ENCODE measurements at places on chromosomes 2 and 18.

- no peak for DNase-seq
Observed at GRCh38 chr2:239814116-239814860, 210.9 kb downstream of the NDUFA10 start.

- DNase-seq, result peak; percentile 69
Observed at GRCh38 chr2:127661949-127662510, 13.3 kb downstream of the LIMS2 start.

DNA sequence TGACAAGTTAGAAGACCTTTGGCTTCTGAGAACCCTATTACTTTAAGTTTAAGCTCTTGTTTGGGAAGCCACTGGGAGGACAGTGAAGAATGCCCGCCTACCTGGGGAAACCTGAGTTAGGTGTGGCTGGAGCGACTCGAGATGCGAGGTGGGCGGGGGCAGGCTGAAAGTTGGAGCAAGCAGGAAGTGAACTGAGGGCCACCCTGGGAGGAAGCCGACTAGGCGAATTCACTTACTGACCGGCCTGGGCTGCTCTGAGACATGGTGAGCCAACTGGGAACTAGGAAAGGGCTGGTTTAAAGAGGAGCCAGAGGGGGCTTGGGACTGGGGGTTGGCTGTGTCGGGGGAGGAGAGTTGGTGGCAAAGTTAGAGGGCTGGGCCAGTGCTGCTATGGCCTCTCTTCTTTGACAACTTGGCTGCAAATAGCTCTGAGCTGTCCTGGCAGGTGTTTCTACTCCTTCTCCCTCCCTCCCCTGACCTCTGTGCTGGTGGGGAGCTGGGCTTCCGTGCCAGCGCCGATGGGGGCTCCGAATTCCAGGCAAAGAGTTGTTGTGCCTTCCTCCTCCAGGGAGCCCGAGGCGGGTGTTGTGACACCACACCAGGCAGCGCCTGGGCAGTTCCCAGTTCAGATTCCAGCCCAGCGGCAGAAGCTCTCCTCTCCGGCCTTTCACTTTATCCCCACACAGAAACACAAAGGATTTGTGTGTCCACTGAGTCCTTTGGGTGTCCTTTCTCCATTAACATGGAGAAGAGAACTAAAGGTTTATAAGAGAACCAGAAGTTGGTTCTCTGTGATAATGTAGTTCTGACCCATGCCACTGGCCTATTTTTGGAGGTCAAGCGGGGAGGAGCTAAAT lies at the start of gene VAMP8:
VAMP8 (plus strand) TSS at position 201 of the 857 bp plus-strand sequence; CDS start at position 262, 61 bp downstream.
- DNase-seq, result peak; percentile 79

DNA sequence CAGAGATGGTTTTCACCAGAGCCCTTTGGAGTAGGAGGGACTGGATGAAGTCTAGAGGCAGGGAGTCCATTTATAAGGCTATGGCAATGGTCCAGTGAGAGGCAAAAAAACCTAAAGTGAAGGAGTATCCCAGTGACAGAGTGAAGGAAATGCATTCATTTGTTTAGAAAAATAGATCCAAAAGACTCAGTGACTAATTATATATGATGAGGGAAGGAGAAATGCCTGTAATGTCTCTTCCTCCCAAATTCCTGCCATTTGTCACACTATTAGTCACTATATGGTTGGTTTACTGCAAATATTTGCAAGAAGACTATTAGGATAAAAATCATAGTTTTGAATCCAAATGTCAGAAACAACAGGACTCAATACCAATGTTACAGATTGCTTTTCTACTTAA lies 104.2 kb downstream of the ZNF521 start:
- DNase-seq, result no peak

- no peak for DNase-seq
Observed at GRCh38 chr2:149877913-149878312, 290.3 kb upstream of the MMADHC start.

DNA sequence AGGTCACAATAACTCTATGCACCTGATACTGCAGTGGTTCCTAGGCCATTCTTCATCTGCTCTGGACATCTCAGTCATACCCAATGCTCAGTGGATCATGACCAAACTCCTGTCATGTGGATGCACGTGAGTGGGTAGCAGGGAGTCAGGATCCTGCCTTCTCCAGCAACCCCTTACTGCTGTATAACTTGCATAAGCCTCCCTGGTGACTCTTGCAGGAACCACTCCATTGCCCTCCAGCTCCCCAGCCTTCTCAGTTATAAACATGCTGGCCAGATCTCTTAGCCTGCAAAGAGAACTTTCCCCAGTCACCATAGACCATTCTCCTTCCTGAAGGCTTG lies 98.6 kb upstream of the ZNF397 start:
- no peak for DNase-seq

DNA sequence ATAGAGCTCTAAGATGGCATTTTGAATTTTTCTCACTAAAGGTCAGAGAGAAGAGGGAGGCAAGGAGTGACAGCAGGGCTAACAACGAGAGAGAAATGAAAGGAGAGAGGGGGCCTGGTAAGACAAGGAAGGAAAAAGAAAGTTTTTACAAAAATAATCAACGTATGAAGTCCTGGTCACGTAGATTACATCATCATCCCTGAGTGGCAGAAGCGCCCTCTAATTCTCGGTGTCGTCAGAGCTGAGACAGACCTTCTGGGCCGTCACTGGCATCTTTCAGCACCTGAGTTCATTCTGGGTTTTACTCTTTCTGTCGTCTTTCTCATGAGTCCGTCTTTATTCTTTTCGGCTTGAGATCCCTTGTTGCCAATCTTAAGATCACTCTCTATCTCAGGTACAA lies 329.8 kb downstream of the ALK start:
- no peak for DNase-seq

DNA sequence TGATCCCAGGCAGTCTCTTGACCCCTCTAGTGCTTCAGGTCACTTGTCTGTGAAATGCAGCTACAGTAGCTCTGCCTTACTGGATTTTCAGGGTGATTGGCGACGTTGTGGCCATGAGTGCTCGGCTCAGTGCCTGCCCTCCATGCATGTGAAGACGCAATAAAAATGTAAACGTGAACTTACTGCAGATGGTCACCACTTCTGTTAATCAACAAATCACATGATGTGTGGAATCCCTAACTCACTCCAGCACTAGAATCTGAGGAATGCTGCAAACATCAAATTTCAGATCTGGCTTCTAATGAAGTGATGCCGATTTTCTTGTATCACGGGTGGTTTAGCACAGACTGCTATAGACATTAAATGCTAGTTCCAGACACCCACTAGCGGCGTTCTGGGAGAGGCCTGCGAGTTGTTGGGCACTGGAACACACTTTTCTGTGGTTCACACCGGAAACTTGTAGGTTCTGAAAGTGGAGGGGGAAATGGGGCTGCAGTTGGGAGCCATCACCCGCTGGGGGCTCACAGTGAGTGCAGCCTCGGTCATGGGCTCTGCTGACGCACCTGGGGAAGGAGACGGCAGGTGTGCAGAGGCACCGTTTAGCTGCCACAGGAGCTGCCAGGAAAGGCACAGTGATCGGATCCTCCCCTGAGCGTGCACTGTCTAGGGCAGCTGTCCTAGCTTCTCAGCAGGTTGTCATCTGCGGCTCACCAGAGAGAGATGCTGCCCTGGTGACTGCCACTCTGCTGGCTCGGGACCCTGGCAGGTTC lies 6.5 kb downstream of the CNDP1 start:
- DNase-seq, result no peak

DNA sequence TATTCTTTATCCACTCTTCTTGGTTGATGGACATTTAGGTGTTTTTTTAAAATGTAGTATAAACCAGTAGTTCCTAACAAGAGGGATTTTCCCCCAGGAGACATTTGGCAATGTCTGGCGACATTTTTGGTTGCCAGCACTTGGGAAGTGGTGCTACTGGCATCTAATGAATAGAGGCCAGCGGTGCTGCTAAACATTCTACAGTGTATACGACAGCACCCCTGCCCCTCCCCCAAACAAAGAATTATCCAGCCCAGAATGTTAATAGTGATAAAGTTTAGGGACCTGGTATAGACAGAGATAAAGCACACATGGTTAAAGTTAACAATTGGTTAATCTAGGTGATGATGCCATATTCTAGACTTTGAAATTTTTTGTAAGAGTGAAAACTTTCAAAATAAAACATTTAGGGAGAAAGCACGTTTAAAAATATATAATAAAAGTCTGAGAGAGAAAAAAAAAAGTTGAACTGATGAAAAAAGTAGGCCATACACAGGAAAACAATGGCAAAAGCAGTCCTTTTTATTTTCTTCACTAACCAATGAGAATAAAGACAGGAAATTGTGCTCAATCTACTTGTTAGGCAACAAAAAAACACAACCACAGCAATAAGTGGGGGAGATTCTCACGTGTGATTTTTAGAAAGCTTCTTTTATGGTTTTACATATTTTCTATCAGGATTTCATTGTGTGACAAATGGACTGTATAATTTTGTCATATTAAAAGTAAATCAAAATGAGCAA lies 14.8 kb downstream of the FBXO48 start:
- no peak for DNase-seq

- DNase-seq, result no peak
Observed at GRCh38 chr2:27070653-27071276, 689 bp downstream of the OST4 start.

DNA sequence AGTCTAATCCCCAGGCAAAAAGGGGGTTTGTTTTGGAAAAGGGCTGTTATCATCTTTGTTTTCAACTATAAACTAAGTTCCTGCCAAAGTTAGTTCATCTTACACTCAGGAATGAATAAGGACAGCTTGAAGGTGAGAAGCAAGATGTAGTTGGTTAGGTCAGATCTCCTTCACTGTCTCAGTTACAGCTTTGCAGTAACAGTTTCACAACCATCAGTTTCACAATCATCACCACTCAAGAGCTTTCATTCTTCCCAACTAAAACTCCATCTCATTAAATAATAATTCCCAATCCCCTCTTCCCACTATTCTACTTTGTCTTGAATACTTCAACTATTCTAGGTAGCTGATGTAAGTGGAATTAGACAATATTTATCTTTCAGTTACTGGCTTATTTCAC lies 200.9 kb downstream of the NYAP2 start:
- no peak for DNase-seq

DNA sequence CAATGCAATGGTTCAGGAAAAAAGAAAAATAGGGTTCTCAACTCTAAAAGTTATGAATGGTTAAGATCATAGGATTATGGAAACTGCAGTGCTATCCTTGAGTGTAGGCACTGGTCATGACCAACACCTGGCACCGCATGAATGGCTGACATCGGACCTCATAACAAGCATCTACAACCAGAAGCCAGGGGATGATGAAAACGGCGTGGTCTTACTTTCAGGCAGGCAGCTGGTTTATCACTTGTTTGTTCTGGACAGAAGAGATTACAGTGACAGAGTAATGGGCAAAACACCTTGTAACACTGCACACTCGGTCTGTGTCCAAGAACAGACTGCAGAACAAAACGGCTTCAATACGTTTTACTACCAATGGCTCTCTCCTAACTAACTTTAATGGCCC lies 132.8 kb downstream of the STK39 start:
- DNase-seq, result peak; percentile 18

DNA sequence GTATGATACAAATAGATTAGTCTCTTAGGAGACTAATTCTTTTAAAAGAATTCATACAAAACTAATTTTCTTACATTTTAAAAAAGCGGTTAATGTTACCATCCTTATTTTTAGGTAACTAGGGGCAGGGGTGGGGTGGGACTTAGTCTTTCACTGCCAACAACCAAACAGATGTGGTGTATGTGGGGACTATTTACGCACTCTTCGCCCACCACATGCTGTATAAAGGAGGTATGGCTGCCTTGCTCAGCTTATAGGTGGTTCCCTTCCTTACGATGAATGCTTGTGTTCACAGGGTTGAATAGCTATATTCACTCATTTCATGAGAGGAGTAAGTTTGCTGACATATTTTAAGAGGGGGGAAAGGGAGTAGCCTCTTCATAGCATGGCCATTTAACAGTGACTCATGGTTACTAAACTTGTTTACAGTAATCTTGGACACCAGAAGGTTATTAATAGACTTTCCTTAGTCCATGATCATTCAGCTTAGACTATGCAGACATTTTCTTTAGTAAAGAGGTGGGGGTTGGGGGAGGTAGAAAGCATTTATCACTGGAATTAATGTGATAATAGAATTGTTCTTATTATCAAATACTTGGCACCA lies 61.8 kb downstream of the CAB39 start:
- no peak for DNase-seq

DNA sequence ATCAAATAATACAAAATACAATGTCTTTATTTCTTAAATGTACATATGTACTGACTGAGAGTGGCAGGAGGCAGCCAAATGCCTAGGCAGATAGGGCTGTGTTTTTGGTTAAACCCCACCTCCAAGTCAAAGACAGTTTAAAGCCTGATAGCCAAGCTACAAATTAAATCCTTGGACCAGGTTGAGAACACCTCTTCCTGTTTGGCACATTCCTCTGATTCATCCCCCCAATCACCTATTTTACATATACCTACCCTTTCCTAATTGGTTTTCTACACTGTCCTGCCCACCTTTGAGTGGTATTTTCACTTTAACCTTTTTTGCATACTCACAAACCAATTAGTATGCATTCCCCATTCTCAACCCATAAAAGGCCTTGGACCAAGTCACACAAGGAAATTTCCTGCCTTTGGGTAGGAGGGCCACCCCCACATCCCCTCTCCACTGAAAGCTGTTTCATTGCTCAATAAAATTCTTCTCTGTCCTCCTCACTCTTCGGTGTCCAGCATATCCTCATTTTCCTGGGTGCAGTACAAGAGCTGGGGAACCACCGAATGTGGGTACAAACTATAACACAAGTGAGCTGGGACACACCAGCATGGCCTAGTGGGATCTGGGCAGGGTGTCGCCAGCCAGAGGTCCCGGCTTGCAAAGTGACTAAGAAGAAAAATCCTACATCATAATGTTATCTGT lies 149.1 kb downstream of the UBE2E3 start:
- DNase-seq, result no peak

GRCh38 chr18:41932899-41933298 lies 22.1 kb upstream of the PIK3C3 start:
- DNase-seq, result no peak

DNA sequence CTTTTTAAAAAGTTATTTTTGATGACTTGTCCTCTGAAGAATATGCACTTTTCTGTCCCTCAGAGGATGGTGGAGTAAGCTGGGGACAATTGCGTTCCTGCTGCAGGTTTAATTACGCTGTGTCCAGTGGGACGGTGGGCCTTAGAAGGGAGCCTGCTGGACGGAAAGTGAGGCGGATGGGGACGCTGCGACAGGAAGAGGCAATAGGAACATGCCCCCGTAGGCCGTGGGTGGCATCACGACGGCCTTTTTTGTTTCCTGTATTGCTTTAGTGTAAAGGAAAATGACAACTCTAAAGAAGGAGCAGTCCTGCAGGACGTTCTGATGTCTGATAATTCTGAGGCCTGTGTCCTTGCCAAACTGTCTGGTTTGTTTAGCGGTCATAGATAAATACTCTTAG lies 121.6 kb downstream of the NFATC1 start:
- no peak for DNase-seq

GRCh38 chr2:3365219-3365618 lies 12.4 kb downstream of the EIPR1 start:
- no peak for DNase-seq

DNA sequence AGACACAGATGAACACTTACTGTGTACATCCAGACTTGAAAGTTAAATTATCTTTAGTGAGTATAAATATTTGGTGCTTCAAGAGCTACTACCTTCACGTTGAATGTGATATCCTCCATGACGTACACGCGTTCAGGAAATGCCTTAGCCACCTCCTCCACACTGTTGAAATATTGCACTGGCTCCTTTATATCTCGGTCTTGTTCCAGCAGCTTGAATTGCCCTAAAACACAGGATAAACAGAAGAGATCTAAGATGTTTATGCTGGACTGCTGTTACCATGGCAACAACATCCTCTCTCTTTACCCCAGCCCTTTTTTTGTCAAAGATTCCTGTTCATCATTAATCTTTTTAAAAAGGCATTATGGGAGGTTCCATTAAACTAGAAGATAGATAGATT lies 120.3 kb downstream of the MEP1B start:
- no peak for DNase-seq

GRCh38 chr18:39622431-39622830 lies 2056.8 kb upstream of the CELF4 start:
- DNase-seq, result no peak

Data from psoas muscle (tissue), 8 donors.